ENCODE measurements at places on chromosomes 12 and 14.

DNA sequence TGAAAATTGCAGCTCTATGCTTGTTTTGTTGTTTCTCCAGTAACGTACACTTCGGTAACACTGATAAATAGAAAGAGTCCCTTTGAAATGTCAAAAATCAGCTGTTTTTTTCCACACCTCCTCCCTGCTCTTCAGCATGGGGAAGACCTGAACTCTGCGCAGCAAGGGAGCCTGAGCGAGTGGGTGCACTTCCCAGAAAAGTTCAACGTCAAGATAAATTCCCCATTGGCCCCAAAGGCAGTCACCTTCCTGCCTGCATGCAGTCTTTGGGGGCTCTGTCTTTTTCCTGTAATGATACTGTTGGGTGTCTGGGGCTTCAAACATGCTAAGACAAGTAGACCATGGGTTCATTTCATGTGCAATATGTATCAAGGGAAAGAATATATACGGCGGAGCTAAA, 8.8 kb upstream of the FOXG1 start:
- no peak for DNase-seq

DNA sequence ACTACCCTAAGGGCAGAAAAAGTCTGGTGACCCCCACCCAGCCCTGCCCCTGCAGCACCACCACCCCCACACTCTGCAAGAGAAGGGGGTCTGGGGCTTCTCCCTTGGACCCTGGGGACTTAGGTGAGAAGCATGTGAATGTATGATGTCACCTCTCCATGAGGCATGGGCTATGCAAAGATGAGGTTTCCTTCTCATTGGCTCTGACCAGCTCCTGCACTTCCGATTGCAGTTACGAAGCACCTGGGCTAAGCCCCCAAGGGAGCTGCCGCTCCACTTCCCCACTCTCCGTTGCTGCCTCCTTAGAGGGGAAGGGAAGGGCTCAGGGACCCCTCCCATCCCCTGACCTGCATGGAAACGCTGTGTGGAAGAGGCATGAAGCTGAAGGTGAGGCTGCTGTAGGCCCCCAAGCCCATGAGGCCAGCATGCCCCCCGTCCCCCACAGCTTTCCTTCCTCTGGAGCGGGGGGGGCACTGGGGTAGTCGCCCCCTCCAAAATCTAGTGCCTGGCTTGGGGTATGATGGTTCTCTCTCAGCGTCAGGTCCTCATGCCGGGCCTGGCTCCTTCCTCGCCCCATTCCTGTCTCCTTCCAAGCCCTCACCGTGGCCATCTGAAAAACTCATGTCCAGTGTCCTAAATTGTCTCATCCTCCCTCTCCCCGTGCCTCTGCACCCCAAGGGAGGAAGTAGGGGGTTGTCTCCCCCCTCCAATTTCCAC, 5.5 kb upstream of the DDX23 start:
- no peak for DNase-seq

- no peak for DNase-seq
Measured at GRCh38 chr12:52383331-52383730, 2.1 kb downstream of the KRT84 start.

DNA sequence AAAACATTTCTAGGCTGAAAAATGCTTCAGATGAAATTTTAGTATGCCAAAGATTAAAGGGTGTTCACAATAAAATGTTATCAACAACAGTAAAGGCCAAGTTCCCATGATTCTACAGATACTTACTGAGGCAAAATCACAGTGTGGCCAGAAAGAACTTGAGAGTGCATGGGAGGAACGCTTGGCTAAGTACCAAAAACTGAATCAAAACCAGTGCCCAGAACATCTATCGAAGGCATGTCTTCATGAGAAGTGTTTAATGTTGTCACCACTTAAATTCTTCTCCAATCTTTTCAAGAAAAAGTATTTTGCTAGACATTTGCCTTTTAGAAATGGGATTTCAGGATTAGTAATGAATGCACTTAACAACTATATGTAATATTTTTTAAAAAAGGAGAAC, 41.5 kb downstream of the KIF21A start:
- DNase-seq = no peak
